Right kidney (tissue), 9 donors: ENCODE measurements at places on chromosomes 1 and 21.
A peak's percentile ranks its signal among the peaks of the same experiment; 100 is the strongest.

GRCh38 chr1:1164701-1165451 is 8.8 kb upstream of the TTLL10 start:
- DNase-seq = peak; percentile 76

GRCh38 chr1:80050085-80050484 is 1043.6 kb upstream of the ADGRL4 start:
- DNase-seq = no peak

- DNase-seq = no peak
These were observed 12.0 kb downstream of the PROK1 start for GRCh38 chr1:110462964-110463363.

DNA sequence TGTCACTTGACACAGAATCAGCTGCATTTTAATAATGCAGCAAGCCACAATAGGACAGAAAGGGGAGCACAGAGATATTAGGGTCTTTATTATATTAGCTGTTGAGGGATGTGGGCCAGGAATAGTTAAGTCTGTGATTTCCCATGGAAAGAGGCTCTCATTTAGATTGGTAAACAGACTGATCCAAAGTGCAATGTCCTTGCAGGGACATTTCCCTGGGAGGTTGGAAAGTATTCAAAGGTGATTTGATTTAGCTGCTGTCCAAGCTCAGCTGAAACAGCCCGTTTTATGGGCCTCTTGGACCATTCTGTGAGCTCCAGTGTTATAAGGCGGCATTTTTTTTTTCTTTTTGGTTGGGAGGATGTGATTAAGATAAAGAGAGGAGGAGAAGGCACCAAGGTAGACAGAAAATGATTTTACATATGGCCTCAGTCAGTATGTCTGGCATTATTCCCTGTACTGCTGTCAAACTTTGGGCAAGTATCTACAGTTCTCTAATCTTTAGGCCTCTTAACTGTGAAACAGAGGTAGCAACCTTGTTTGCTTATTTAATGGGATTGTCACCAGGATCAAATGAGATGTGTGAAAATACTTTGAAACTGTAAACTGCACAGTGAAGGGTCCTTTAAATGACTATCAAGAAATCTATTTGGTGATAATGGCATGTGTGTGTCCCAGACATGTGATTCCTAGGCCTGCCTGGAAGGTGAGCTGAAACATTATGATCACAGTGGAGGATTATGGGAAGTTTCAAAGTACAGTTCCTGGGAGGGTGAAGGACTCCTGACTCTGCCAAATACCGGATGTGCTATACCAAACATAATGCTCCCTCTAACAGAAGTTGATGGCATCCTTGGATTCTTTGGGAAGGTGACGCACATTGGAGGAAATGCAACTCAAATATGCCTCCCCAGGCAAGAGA is 62.2 kb downstream of the NOS1AP start:
- DNase-seq = no peak

- peak; percentile 72 for DNase-seq
These were observed 717 bp downstream of the YBX1 start for GRCh38 chr1:42682739-42683531.

- DNase-seq = no peak
These were observed 121.4 kb downstream of the PLXNA2 start for GRCh38 chr1:208122612-208123358.

DNA sequence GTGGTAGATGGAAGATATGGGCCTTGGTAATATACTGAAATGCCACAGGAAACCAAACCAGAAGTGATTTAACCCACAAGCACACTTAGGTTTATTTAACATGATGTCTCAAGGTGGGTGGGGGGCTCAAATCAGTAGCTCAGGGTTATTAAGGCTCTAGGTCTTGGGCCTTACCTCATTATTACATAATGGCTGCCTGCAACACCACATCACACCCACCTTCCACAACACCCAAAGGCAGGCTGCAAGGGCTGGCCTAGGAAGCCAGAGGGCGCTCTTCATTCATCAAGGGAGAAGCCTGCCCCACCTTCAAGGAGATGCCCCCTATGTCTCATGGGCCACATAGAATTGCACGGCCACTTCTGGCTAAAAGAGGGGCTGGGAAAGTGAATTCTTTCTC is 6.0 kb downstream of the TFF1 start:
- no peak for DNase-seq
